Caco-2 (cell line): ENCODE measurements at places on chromosomes 5 and 9.
A peak's percentile ranks its signal among the peaks of the same experiment; 100 is the strongest.

DNA sequence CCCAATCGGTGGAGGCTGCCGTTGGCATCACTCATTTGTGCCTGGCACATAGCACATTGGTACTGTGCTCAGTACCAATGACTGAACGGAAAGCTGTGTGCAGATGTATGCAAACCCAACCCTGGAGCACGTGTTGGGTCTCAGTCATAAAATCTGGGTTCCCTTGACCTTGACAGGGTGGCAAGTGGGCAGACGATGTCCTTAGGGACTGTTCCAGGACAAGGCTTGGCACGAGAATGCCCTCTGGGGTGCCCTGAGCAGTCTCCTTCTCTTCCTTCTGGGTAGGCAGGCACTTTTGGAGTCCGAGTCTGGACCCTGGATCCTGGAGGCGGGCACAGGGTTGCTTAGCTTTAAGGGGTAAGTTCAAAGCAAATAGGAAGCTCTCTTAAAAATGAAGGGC is 75.8 kb downstream of the MACROH2A1 start:
- H3K4me1 ChIP-seq, result peaks cover 27% of the 10 kb centered on the region
- no peaks in the 10 kb centered on the region for H3K27me3 ChIP-seq
- H3K36me3 ChIP-seq, result no peaks in the 10 kb centered on the region
- H3K27ac ChIP-seq, result no peak overlapping the region
- no peak for DNase-seq
- H3K4me3 ChIP-seq, result no peak overlapping the region

- no peak overlapping the region for H3K4me3 ChIP-seq
- no peak for DNase-seq
- H3K4me1 ChIP-seq, result no peaks in the 10 kb centered on the region
- no peaks in the 10 kb centered on the region for H3K36me3 ChIP-seq
Measured at GRCh38 chr5:113359419-113359818, 75.4 kb downstream of the TSSK1B start.

DNA sequence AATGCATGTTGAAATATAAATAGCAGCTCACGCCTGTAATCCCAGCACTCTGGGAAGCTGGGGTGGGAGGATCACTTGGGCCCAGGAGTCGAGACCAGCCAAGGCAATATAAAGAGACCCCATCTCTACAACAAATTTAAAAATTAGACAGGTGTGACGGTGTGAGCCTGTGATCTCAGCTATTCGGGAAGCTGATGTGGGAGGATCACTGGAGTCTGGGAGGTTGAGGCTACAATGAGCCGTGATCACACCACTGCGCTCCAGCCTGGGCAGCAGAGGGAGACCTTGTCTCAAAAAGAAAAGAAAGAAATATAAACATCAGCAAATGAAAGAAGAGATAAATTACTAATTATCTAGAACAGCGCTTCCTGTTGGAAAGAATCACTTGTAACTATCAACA is 105.0 kb downstream of the MAPKAP1 start:
- H3K36me3 ChIP-seq, result no peaks in the 10 kb centered on the region
- no peak overlapping the region for H3K4me3 ChIP-seq
- peak overlapping the region; percentile 44 for H3K27ac ChIP-seq
- H3K4me1 ChIP-seq, result peaks cover 19% of the 10 kb centered on the region

- H3K4me3 ChIP-seq, result no peak overlapping the region
- H3K27me3 ChIP-seq, result no peaks in the 10 kb centered on the region
- H3K36me3 ChIP-seq, result no peaks in the 10 kb centered on the region
- no peak for DNase-seq
- H3K27ac ChIP-seq, result no peak overlapping the region
Measured at GRCh38 chr9:137035507-137035834, 3.6 kb upstream of the FUT7 start.
